Gastroesophageal sphincter (tissue), 4 donors: ENCODE measurements at places on chromosomes 1 and 21. TPM values are rescaled to one million over a fixed set of nuclear protein-coding genes. Genes with fewer than 3 reads are reported as not detected.

BATF3 gene
- total RNA-seq = 3.5 TPM

GRCh38 chr1:46098027-46098712, 34.3 kb downstream of the PIK3R3 start:
- ATAC-seq = no peak

- no peak for ATAC-seq
These were observed 44.3 kb upstream of the SYT14 start for GRCh38 chr1:209893751-209894150.

DNA sequence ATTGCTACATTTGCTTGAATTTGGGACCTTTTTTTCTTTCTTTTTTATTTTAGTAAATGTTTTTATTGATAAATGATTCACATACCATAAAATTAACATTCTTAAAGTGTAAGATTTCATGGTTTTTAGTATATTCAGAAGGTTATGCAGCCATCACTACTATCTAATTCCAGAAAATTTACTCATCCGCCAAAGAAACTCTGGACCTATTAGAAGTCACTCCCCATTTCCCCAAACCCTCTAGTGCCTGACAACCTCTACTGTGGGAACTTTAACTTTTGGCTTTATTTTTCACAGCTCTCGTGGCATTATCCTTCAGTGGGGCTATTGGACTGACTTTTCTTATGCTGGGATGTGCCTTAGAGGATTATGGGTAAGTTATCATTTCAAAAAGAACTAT, 4.5 kb downstream of the LEPR start:
- ATAC-seq = no peak

DNA sequence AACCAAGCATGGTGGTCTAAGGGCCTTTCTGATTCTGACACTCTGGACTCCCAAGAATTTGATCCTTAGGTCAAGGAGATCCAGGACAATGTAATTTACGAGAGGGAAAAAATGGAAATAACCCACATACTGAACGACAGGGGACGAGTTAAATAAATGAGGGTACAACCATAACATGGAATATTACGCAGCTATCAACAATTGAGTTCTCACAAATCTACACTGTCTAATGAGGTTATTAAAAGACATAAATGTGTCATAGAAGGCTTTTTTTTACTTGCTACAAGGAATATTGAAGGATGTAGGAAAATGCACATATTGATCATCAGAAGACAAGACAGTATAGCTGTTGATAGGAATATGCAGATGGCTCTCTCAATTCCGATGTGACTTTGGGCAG, 23.8 kb downstream of the SDC3 start:
- ATAC-seq = no peak

DNA sequence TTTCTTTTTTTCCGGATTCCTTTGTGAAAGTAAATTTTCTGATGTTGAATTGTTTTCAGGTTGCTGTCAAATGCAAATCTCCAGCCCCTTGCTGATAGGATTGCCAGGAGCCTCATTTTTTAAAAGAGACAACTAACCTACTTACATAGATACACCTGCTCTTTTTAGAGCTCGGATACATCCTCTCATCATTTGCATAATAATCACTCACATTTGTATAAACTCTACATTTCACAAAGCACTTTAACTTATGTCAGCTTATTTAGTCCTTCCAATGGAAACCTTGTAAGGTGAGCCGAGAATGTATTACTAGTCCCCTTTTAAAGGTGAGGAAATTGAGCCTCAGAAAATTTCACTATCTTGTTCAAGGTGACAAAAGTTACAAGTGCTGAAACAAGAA, 84.8 kb downstream of the KCTD3 start:
- ATAC-seq = no peak
